NCI-H510A treated with DMSO at 0.1 percent for 48 hours (cell line): ENCODE measurements at places on chromosomes 3 and 15.

- DNase-seq: no peak
These were observed 52.6 kb downstream of the CNTN3 start for GRCh38 chr3:74561881-74562280.

- DNase-seq: no peak
These were observed 116.2 kb downstream of the CCNL1 start for GRCh38 chr3:157043771-157044170.

DNA sequence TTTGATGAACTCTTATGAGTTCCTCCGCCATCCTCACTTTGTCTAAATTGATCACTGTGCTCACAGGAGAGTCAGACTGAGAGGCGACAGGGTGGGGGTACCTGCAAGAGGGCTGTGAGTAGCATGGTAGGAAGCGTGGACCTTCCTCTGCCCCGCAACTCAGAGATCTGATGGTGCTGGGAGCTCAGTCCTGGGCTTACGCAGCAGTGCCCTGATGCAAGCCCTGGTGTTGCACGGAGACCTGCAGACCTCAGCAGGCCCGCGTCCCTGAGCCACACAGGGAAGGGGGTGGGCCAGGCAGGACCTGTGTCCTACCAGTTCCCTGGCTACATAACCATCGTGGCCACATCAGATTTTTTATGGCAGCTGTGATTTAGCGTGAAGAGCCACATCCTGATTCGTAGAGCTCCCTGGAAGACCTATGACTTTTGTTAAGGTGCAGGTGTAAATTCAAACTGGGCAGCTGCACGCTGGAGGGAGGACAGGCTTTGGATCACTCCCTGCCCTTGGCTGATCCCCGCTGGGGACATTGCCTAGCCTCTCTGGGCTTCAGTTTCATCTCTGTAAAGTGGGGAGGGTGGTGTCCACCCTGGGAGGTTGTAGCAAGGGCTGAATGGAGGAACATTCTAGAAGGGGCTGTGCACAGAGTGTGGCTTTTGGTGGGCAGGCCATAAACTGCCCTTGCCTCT is 176.1 kb downstream of the KLF13 start:
- no peak for DNase-seq

DNA sequence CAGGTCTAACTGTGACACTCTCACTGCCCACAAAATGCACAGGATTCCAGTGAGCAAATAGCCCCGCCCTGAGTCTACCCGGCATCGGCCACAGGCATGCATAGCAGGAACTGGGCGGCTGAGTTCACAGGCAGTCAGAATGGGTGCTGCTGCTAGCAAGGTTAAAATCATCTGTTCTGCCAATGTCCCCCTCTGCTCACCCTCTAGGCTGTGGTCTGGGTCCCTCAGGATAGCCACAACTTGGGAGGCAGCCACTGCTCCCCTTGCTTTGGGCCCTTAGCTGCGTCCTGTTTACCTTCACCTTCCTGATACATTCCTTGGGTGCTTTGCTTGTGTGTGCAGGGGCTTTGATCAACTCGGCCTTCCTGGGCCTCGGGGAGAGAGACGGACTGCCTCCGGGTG is 232.9 kb upstream of the RGMA start:
- no peak for DNase-seq

- DNase-seq: no peak
These were observed 10.8 kb downstream of the MBNL1 start for GRCh38 chr3:152279479-152279878.

GRCh38 chr3:138245026-138245425 is 57.9 kb downstream of the ARMC8 start:
- DNase-seq: no peak

DNA sequence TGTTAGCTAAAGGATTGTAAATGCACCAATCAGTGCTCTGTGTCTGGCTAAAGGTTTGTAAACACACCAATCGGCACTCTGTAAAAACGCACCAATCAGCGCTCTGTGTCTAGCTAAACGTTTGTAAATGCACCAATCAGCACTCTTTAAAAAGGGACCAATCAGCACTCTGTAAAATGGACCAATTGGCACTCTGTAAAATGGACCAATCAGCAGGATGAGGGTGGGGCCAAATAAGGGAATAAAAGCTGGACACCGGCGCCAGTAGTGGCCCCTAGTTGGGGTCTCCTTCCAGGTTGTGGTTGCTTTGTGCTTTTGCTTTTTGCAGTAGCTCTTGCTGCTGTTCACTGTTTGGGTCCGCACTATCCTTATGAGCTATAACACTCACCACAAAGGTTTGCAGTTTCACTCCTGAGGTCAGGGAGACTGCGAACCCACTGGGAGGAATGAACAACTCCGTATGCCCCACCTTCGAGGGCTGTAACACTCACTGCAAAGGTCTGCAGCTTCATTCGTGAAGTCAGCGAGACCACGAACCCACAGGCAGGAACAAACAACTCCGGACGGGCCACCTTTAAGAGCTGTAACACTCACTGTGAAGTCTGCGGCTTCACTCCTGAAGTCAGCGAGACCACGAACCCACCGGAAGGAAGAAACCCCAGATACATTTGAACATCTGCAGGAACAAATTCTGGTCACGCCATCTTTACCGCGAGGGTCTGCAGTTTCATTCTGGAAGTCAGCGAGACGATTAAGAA is 1.1 kb upstream of the SUCLG2 start:
- DNase-seq: no peak

GRCh38 chr15:75835990-75836958 is 7.0 kb upstream of the UBE2Q2 start:
- no peak for DNase-seq

DNA sequence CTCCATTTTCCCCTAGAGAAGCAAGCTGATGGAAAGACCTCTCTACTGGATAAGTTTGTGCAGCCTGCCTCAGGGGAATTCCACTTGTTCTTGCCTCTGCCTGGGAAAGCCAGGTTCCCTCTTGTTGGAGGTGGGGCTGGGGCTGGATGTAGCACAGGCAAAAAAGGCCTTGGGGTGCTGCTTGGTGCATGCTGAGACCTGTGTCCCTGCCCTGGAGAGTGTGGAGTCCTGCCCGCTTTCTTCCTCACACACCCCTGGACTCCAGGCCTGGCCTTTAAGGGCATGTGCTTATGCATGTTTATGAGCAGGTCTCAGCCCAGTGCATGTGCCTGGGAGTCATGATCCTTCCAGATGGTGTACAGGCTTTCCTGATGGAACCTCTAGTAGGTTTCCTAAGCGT is 23.5 kb upstream of the JMJD7 start:
- no peak for DNase-seq

DNA sequence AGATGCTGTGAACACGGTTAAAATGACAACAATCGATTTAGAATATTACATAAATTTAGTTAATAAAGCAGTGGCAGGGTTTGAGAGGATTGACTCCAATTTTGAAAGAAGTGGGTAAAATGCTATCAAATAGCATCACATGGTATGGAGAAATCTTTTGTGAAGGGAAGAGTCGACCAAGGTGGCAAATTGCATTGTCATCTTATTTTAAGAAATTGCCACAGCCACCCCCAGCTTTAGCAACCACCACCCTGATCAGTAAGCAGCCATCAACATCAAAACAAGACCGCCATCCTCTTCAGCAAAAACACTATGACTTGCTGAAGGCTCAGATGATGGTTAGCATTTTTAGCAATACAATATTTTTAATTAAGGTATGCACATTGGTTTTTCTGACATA is 5.7 kb upstream of the CCR5 start:
- no peak for DNase-seq
